ENCODE measurements at places on chromosomes 6 and 20. TPM values are rescaled to one million over a fixed set of nuclear protein-coding genes. Genes with fewer than 3 reads are reported as not detected.

GRCh38 chr6:8683204-8683603 is 247.9 kb upstream of the SLC35B3 start:
- no peak for DNase-seq

GRCh38 chr6:3383525-3383924 is 73.3 kb downstream of the SLC22A23 start:
- peak; percentile 68 for DNase-seq

DNA sequence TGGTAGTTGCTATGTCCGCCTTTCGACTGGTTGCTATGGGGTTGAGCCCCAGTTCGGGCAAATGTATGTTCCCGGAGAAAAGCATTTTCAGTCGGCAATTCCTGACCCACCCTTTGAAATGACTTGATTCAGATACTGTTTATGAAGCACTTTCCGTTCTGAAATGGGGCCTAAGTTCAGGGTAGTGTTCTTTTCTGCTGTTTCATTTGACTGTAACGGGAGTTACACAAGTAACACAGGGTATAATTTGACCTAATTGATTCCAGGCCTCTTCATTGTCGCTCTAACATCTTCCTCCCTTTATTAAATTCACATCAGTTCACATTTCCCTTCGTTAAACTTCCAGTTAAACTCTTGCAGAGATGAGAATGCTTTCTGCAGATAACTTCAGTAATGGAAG is 85.5 kb downstream of the BMP6 start:
- no peak for DNase-seq

DNA sequence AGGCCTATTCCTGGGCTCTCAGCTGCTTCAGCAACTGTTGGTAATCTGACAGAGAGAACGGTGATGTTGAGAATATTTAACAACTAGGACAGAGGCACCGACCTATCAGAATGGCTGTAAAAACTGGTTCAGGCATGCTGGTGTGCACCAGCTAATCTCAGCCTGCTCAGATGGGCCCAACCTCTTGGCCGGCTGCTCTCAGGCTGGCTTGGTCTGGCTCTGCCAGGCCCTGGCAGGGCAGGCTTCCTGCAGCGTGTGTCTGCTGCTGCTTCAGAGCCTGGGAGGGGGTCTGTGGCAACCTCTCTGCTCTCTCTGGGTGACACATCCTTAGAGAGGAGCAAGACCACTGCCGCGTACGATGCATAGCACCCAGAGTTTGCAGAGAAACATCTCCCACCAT is 4.8 kb downstream of the SLC2A12 start:
- DNase-seq, result no peak

- peak; percentile 95 for DNase-seq
Observed at GRCh38 chr6:113564371-113565171, 292.6 kb upstream of the MARCKS start.

DNA sequence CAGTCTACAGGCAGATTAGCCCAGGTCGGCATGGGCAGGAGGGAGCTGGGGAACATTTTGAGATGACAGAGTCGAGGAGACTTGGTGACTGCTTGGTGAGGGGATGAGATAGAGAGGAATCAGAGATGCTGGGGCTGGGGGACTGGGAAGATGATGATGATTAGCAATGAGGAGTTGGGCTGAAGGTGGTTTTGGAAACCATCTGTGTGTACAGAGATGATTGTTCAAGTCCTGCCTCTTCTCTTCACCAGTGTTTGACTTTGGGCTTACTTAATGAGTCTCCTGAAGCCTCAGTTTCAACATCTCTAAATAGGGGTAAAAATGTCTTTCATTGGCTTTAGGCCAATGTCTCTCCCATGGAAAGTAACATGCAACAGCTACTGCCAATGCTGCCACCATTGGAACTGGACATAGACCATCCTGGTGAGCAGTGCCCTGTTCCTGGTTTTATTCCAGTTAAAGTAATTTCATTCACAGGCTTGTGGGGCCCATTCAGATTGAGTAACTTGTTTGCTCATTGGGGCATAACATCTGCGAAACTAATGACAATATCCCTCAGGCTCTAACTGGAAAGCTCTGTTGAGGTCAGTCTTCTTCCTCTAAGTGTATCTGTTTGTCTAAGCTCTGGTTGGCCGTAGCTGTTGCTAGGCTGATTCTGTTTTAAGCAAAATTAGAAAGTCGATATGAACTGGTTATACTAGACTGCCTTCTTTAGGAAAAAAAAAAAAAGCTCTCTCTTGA is 99.1 kb downstream of the ARMC2 start:
- DNase-seq, result peak; percentile 79

DNA sequence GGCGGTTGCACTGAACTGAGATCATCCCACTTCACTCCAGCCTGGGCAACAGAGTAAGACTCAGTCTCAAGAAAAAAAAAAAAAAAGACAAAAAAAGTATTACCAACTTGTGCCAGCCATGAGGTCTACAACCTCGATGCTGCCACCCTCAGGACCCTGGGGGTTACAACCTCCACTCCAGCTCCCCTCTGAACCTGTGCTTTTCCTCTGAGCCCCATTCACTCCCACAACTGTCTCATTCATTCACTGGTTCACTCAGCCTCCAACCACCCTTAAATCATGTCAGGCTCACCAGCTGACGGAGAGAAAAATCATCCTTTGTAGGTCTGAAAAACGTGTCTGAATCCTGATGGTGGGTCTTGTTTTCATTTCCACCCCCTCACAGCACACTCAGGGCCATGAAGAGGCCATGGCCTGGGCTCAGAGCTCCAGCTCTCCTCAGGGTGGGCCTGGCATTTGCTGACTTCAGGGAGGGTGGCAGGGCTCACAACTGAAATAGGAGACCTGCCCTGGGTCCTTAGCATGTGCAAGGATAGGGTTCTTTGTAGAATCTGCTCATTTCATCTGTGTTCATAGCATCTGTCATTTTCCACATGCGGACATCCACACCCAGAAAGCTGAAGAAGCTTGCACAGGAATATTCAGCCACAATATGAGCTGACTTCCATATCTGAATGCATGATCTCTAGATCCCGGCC is 1.9 kb upstream of the ULBP1 start:
- peak; percentile 57 for DNase-seq

DNA sequence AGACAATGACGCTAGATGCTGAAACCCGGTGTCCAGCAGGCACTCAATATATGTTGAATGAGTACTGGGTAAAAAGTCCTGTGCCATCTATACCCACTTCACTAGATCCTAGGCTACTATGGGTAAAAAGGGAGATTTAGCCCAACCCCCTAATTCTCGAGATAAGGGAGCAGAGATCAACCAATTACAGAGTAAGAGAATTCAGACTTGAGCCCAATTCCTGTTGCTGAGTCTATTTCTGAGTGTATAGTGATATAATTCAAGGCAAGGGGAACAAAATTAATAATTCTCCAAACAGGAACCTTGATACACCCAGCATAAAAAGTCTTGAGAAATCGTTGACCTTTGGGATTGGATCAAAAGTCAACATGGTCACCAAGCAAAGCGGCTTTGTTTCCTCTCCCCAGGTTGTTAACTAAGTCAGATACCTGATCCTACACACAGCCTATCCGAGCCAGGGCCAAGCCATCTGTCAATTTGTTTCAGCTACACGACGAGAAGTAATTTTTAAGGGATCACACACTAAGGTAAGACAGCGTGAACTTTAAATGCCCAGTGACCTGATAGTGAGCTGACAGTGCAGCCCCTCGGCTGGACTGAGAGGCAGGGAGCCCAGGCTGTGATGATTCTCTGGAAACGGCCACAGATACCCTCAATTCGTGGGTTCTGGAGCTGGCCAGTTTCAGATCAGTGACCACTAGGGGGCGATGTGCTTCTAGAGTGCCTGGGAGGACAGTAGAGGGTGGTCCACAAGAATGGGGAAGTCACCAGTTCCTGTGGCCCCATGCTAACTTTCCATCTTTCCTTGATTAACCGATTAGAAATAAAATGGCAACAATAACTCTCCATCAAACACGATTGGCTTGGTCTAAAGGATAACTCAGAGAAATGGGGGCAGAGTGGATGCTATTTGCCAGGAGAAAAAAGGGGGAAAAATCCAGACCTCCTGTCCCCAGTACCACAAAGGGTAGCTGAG is 46.2 kb downstream of the SLC22A23 start:
- peak; percentile 71 for DNase-seq

Gene OLIG3
- total RNA-seq, result not detected

Gene MRAP2
- 1.3 TPM for total RNA-seq

Gene SS18L1
- 7.5 TPM for total RNA-seq

DNA sequence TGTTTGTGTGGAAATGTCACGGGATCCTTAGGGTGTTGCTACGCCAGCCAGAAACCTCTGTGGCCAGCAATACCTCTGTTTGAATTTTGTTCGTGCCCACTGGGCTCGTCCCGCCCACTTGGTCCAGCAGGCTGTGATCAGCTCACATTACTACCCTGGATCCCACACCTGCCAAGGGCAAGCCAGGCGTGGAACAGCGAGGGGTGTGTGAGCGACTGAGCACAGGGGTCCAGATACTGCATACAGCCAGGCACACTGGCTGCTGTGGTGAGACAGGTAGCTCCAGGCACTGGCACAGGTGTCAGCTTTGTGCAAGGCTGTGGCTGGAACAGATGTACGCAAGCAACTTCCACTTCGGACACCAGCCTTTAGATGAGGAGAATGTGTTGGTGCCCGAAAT is 718.9 kb downstream of the EPHA7 start:
- no peak for DNase-seq

GRCh38 chr6:115712291-115712961 is 348.3 kb downstream of the FRK start:
- DNase-seq, result no peak

GRCh38 chr6:29964887-29965562 is 22.7 kb downstream of the HLA-A start:
- DNase-seq, result peak; percentile 90

DNA sequence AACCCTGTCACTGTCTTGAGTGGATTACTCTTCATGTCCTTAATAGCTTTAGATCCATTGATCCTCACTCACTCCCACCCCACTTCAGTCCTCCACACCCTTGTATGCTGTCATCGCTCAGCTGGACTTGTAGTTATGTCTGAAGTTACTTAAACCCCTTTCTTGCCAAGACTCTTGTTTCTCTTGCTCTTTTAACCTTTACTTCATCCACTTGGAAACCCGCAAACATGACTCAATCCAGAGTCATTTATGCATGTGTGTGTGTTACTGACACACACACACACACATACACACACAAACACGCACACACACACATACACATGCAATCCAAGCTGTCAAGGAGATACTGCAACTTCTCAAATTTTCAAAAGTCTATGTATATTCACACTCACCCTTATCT is 341.8 kb downstream of the SYNE1 start:
- DNase-seq, result peak; percentile 84

DNA sequence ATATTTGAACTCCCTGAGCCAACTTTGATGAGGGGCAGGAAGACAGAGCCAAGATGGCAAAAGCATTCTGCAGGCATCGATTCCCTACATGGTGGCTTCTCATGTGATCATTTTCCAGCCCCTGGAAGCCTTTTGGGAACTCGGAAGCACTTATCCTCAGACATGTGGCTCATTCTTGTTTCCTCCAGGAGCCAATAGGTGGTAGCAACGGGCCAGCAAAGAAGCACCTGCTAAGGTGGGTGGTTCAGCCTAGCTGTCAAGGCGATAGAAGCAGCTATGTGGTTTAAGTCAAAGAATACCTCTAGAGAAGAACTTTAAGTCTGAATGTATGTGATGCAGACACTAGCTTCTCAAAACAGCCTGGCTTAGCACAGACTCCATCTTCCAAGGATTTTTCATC is 64.9 kb upstream of the PAX1 start:
- DNase-seq, result no peak

DNA sequence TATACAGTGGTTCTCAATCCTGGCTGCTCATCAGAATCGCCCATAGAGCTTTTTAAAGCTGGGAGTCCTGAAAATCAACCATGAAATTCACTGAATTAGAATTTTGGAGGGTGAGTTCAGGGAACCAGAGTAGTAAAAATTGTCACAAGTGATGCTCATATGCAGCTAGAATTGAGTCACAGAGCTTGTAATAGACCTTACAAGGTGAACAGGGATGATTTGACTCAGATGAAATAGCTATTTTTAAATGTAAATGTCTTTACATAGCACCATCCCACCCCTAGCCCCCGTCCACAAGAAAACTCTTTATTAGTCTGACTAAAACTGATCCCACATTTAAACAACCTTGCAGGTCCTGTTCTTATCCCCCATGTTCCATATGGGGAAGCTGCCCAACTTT is 531.7 kb downstream of the LMBRD1 start:
- DNase-seq, result no peak

GRCh38 chr6:118787724-118788423 is 106.1 kb upstream of the ASF1A start:
- DNase-seq, result peak; percentile 45

GRCh38 chr6:28218312-28219248 is 6.5 kb upstream of the ZSCAN9 start:
- peak; percentile 66 for DNase-seq

- DNase-seq, result no peak
Observed at GRCh38 chr6:32610682-32611296, 21.1 kb upstream of the HLA-DRB1 start.

Gene DTD1
- 73.3 TPM for total RNA-seq

GRCh38 chr6:52566853-52567279 is 10.0 kb downstream of the TRAM2 start:
- DNase-seq, result peak; percentile 96

Gene TMEM217
- total RNA-seq, result 4.6 TPM

- DNase-seq, result no peak
Observed at GRCh38 chr20:47271046-47271615, 85.4 kb downstream of the ZMYND8 start.

GRCh38 chr6:79902046-79902445 is 45.3 kb downstream of the ELOVL4 start:
- DNase-seq, result peak; percentile 5

DNA sequence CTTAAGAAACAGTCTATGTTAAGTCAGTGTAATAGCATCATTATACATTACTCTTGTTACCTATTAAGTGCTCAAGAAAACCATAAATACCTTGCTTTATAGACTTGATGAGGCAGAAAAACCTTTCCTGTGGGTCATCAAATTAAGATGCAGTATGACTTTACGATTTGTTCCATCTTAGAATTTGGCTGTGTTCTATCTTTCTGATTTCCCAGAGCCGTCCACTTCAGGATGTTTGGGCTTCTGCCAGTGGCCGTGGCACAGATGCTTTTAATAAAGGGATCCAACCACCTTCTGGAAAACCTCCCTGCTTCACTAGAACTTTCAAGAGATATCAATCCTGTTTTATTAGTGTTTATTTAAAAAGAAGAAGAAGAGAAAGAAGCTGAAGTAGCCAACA is 71.2 kb downstream of the PDE7B start:
- DNase-seq, result peak; percentile 76
